Activated T-helper 9 cell treated with anti-CD3 and anti-CD28 coated beads, Interleukin-2, amount 50 U/mL, for 16 hours (primary cell): ENCODE measurements at places on chromosomes 2 and 18.

- DNase-seq = peak; percentile 14
These were observed 4.4 kb upstream of the SPRED2 start for GRCh38 chr2:65436824-65437221.

DNA sequence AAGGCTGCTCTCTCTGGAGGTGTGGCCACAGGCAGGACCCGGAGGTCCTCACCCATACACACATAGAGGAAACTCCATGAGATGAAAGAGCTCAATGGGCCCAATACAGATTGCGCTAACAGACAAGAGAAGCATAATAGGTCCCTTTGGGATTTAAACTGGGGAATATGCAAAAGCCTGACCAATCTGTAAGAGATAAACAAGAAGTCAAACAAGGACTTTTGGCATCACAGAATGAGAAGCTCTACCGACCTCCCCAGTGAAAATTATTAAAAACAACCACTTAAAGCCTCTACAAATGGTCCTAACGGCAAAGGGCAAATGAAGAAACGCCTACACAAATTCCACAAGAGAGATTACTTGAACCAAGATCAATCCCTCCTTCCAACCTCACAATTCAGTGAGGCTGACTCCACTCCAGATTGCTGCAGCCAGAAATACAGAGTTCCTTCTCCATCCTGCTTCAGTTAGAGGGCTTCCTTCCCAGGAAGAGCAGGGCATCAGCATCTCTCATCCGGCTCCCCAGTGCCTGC, 10.8 kb downstream of the IWS1 start:
- no peak for DNase-seq

DNA sequence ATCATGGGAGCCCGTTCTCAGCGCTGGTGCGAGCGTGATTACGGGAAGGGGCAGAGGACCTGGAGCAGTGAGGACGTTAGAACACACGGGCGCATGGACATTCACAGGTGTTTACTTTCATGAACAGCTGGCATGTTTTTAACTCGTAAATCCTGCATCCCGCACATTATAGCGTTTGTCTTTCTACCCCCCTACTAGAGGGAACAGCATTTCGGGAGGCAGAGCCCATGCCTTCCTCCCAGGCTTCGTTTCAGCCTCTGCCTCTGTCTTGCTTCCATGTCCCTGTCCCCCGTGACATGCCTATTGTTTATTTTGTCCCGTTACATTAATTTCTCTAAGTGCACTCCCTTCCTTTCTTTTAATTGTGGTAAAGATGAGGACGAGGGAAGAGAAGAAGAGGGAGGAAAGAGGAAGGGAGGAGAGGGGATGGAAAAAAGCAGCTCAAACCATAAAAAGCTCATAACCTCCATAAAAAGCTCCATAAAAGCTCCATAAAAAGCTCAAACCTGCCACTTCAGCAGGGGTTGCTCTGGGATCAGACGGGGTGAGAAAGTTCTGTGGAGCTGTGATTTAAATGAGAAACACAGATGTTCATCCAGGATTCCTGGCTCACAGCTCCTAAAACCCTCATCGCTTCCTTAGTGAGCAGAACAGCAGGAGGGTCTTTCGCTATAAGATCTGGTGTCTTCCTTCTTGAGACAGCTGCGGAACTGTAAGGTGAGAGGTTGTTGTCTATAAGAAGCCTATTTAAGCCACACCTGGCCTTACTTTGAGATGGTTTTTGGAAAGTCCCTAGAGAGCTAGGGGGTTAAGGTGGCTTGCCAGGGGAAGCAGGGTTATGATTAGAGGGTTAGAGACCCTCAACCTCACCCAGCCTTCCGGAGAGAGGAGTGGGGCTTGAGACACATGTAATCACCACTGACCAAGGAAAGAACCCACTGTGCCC, 66.6 kb upstream of the SNTG2 start:
- DNase-seq = no peak

DNA sequence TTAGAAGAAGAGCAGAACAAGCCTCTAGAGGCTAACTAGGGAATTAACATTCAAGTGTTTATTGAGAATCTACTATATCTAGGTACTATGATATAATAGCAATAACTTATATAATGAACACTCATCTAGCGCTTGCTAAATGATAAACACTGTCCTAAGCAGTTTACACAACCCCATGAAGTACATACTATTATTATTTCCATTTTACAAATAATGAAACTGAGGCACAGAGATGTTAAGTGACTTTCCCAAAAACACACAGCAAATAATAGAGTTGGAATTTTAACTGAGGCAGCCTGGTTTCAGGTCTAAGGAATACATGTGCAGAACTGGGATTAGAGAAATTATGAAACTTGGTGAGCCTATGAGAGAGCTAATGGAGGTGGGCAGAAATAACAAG, 893.4 kb downstream of the CPS1 start:
- no peak for DNase-seq

DNA sequence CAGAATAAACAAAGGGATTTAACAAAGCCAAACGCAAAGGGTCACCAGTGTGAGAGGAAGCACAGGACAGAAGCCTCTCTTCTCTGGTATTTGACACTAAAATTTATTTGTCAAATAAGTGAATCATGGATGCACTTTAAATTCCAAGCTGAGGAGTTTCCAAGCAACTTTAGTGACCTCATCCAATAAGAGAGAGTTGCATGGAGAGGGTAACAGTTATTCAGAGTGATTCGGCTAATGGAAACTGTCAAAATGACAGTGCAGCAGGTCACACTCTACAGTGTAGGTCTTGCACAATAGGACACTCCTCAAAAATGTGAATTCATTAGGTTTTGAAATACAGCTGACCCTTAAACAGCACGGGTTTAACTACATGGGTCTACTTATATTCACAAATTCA, 103.9 kb upstream of the ACVR1C start:
- DNase-seq = no peak

DNA sequence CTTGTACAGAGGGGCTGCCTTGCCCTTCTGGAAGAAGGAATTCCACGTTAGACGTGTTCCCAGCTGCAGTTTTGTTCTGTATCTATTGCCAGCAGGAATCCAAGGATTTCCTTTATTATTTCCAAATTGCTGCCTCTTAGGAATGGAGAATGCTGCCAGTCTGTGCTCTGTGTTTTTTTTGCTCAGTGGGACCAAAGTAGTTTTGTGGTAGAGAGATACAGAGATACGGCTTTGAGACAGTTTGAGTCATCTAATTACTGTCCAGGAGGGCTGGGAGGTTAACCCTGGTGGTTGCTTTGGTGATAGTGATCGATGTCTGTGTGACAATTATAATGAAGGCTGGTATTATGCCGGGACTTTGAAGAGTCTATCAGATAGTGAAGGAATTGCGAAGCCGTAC, 26.3 kb downstream of the ASAP2 start:
- no peak for DNase-seq

GRCh38 chr2:46865181-46865970, 50.2 kb downstream of the MCFD2 start:
- DNase-seq = no peak

GRCh38 chr2:224691563-224691962, 24.6 kb downstream of the CCDC195 start:
- DNase-seq = no peak

GRCh38 chr2:112980537-112980936, 2.7 kb downstream of the IL36G start:
- no peak for DNase-seq

DNA sequence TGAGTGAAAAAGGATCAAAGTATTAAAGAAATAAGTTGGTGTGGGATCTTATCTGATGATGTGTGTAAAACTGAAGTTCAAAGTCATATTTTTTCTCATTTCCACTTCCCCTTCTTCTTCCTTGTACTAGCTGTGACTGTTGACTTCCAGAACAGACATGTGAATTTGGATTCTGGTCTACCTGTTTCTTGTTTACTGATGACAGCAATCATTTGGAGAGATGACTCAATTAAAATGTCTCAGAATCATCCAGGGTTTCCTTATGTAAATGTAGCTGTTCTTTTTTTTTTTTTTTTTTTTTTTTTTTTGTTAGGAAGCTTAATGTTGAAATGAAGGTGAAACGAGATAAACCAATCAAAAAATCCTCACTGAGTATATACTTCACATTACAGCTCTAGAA, 819.9 kb upstream of the PIK3C3 start:
- DNase-seq = no peak

- peak; percentile 25 for DNase-seq
These were observed 8.7 kb downstream of the OTOF start for GRCh38 chr2:26469092-26469710.

DNA sequence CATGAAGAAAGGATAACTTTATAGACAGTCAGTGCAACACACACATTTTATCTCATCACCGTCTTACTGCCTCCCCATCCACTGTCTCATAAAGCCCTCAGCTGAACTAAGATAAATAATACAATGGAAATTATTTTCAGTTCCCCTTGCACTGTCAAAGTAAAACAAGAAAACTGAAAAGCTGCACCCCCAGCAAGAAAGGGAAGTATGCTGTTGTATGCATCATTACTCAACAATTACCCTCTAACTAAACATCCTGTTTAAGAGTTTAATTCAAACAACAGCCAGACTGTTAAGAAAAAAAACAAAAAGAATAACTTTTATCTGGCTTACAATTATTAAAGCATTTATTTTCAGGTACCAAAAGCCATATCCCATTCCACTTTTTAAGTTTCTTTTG, 25.0 kb downstream of the MPPE1 start:
- DNase-seq = no peak

GRCh38 chr2:236702657-236703372, 133.2 kb downstream of the ACKR3 start:
- no peak for DNase-seq
